ENCODE measurements at places on chromosomes 2 and 18.

DNA sequence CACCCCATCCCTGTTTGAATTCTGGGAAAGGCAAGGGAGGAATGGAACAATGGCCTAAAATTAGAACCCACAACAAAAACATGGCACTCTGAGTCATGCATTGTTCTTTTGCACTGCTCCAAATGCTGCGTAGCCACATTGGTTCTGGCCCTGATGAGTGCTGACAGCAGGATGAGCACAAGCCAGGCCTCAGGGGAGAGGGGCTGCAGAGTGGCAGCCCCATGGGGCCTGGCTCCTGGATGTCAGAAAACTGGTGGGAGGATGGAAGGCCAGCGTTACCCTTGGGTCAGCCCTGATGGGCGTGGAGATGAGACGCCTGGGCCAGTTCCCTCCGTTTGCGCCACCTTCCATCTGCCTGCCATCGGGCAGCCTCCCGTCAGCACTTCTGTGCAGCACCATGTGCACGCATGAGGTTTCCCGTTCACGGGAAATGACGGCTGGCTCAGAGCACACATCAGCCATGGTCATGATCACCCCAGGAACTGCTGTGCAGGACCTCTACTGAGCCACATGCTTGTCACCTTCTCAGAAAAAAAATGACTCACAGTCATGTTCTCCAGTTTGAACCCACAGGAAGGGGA lies 65.6 kb downstream of the CYP26B1 start:
- no peak for DNase-seq

DNA sequence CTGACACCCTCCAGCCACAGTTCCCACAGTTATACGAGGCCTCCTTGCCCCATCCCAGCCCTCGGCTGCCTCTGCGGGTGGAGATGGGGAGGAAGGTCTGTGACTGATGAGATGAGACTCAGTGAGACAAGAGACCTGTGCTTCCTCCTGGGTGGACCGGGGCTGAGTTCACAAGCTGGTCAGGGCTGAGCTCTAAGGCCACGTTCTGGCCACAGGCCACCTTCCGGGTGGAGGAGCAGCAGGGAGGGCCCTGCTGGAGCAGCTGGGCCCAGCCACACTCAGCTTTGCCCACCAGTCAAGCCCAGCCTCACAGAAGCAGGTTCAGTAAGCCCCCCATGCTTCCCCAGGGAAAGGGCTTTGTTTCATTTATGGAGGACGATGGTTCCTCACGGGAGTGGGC lies 214.7 kb downstream of the ANKRD30B start:
- no peak for DNase-seq

DNA sequence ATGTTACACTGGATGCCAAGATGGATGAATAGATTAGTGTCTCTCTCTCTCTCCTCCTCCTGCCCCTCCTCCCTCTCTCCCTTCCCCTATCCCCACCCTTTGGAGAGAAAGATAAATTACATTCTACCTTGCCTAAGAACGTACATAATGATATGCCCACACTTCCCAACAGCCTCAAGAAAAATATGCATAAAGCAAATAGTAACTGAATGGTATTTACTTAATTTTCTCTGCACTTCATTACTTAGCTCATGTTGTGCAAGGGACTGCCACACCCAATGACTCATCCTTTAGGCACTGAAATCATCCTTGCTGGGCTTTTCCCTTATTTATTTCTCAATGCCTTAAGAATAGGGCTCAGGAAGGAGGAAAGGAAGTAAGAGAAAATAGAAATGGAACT lies 137.3 kb upstream of the PID1 start:
- DNase-seq, result no peak

- DNase-seq, result no peak
These were observed 1403.6 kb downstream of the SUCLG1 start for GRCh38 chr2:83055376-83056010.

DNA sequence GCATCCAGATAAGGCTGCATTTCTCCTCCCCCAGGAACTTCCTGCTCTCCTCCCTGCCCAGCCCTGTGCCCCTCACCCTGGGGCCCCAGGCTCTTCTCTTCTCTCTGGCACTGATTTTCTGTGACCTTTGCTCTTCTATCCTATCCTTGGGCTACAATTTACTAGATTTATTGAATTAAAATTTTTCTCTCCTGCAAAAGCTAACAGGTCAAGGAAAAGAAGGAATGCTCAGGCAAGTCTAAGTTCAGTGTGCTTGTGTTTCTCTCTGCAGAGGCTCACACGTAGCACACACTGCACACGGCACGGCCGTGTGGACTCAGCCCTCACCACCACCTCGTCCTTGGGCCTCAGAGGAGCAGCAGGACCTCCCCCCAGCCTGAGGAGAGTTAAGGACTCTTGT lies 94.2 kb upstream of the SNTG2 start:
- no peak for DNase-seq

- DNase-seq, result no peak
These were observed 2.2 kb upstream of the DSC2 start for GRCh38 chr18:31104444-31104843.

GRCh38 chr2:8581234-8581561 lies 100.7 kb upstream of the ID2 start:
- no peak for DNase-seq

- DNase-seq, result no peak
These were observed 59.2 kb upstream of the KLF7 start for GRCh38 chr2:207224791-207225482.

- no peak for DNase-seq
These were observed 4.7 kb downstream of the SLC11A1 start for GRCh38 chr2:218386505-218387368.

DNA sequence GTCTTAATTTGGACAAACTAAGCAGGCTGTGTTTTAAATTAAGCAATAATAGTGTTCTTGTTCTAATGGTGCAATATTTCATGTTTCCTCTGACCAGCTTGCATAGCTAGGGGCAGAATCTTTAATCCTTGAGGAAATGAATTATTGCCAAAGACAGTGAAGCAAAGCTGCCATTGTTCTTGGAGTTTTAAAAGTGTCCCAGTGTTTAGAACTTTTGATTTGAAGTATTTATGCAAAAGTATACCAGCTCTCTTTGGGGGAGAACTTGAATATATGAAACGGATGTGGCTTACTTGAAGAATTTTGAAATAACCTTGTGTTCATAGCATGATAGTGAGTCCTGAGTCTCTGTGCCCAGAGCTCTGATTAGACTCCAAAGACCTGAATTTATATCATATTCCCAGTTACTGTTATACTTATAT lies 33.4 kb downstream of the ITGA6 start:
- DNase-seq, result no peak

DNA sequence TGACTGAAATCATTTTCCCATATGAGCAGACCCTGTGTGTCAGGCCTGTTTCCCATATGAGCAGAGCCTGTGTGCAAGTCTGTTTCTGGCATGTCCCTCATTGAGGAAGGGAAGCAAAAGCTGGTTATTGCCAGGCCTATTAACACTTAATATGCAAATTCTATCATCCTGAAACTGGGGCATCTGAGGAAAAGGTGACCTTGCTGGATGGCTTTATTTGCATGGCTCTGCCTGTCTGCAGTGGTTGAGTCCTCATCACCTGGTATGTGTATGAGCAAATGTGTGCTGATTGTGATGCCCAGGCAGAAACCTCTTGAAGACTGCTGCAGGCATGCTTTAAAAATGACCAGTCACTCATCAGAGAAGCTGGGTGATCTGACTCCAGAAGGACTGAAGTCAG lies 31.2 kb downstream of the EIF4E2 start:
- no peak for DNase-seq

DNA sequence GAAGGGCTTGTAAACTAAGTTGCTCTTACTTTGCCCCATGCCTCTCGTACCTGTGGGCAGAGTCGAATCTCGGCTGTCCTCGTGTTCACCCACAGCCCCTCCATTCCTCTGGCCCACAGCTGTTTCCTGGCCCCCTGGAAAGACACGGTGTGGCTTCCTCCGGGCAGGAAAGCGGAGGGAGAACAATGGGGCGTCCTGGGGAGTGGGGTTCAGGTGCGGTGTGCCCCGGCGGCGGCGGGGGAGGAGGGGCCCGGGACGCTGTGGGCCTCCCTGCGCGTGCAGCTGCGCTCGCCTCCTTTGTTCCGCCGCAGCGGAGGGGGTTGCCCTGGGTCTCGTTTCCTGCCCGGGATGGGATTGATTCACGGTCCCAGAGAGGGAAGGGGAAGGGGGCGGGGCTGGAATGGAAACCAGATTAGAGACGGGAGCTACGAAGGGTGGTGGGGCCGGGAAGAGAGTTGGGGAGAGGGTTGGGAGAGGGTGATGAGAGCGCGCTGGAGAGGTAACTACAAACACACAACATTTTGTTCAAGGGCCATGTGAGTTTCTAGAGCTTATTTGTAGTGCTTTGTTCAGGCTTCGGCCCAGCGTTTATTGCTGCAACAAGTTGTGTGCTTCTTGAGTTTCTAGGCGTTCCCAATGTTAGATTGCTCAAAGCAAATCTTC lies 796 bp downstream of the MYO1B start:
- no peak for DNase-seq

- DNase-seq, result no peak
These were observed 21.1 kb downstream of the NBAS start for GRCh38 chr2:15539999-15540398.

- no peak for DNase-seq
These were observed 3.4 kb downstream of the NGEF start for GRCh38 chr2:233009661-233010060.

DNA sequence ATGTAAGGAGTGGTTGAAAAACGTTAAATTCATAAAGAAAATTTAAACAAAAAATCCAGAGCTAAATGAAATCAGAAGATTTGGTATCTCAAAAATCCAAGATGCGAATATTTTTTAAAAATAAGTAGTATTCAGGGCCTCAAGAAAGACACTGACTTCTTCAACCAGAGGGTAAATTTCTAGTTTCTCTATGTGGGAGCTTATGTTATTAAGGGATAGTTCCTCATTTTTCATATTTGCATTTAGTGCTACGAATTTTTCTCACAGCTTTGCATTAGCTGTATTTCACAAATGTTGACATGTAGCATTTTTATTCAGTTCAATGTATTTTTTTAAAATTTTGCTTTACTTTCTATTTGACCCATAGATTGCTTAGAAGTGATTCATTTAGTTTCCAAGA lies 454.7 kb downstream of the CBLN2 start:
- no peak for DNase-seq

DNA sequence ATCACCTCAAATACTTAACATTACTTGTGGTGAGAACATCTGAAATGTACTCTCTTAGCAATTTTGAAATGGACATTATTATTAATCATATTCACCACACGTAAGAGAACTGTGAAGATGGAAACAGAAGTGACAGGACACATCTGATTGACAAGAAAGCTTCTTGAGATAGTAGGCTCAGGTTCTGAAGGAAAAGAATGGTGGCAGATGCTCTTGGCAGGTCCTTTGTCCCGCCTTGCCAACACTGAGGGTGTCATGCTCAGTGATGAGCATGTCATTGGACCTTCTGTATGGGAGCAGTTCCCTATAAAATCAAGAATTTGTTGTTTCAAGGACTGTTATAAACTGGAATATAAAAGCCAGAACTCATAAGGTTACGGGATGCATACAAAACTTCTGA lies 428.1 kb downstream of the THSD7B start:
- no peak for DNase-seq

DNA sequence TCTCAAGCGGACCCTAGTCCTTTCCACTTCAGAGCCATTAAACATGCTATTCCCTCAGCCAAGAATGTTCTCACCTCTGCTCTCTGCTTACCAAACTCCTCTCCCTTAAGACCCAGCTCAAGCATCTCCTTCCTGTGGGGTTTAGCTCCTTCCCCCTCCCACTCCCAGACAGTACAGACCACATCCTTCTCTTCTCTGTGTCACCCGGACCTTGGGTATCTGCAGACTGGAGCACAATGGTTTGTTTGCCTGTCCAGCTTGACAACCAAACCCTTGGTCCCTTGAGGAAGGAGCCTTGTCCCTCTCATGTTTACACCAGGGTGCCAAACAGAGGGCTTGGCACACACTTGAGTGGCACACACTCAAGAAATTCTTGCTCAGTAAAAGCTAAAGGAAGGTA lies 4.1 kb upstream of the CD8A start:
- no peak for DNase-seq

GRCh38 chr2:137220438-137220993 lies 455.2 kb downstream of the THSD7B start:
- no peak for DNase-seq

- DNase-seq, result no peak
These were observed 48.2 kb downstream of the TWIST2 start for GRCh38 chr2:238895891-238896600.

GRCh38 chr2:48346124-48346536 lies 183.8 kb upstream of the STON1 start:
- DNase-seq, result no peak

GRCh38 chr2:85131116-85131515 lies 2.1 kb upstream of the TCF7L1 start:
- no peak for DNase-seq

- no peak for DNase-seq
These were observed 36.1 kb upstream of the TNFRSF11A start for GRCh38 chr18:62289047-62289446.

- DNase-seq, result no peak
These were observed 389.8 kb downstream of the FIGN start for GRCh38 chr2:163345795-163346573.

DNA sequence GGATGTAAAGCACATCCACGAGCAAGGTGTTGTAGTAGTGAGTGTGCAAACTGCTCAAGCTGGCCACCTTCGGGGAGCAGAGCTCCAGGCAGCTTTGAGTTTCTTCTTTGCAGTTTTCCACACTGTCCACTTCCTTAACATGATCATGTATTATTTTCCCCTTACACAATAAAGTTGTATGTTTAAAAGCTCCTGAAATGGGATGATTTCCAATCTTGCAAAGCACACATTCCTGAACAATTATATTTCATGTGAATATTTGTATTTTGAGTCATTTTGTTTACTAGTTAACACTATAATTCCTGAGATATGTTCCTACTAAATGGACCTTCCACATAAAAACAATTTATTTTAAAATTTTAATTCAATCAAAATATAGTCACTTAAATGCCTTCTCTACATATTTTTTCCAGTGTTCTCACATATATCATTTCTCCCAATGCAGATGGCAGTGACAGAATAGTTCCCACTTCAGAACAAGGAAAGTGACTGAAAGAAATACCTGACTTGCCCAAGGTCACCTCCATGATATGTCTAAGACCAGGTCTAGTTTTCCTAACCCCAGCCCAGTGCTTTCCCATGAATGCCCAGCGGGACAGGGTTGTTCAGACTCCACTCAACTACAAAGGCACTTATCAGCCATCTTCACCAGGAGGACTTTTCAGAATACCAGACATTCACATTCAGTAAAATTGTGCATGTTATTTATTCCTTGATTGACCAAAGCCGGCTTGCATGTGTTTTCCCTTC lies 5.5 kb downstream of the CYB5A start:
- no peak for DNase-seq

- DNase-seq, result no peak
These were observed 76.5 kb downstream of the BABAM2 start for GRCh38 chr2:27967076-27967475.

GRCh38 chr18:24726727-24727492 lies 266.5 kb downstream of the HRH4 start:
- peak; percentile 9 for DNase-seq

Data from T-helper 1 cell (primary cell).